ENCODE measurements at places on chromosomes 7 and 10.

DNA sequence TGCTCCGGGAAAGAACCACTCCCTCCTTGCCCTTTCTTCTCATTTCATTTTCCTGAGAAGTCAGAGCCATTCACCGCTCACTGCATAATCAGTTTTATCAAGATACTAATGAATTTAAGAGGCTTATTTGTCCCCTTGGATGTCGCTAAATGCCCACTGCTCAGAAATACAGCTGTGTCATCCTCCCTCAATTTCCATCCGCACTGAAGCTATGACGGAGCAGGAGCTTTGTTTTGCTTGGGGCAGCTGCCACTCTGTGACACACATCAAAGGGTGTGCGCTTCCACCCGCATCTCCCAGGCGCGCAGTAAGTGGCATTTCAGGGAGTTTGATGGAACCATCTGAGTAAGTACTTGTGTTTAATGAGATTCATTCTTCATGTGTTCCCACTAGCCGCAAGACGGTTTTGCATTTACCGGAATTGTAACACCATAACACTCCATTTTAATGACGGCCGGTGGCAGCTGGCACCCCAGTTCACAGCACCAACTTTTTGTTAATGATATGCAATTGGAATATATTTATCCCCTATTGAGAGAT is 103.8 kb upstream of the PARD3 start:
- H3K4me1 ChIP-seq, result no peaks in the 10 kb centered on the region
- no peak overlapping the region for H3K27ac ChIP-seq
- H3K36me3 ChIP-seq, result no peaks in the 10 kb centered on the region
- H3K4me3 ChIP-seq, result no peak overlapping the region

GRCh38 chr7:40279991-40280390 is 145.2 kb downstream of the SUGCT start:
- H3K27me3 ChIP-seq, result peaks cover 9% of the 10 kb centered on the region
- no peaks in the 10 kb centered on the region for H3K36me3 ChIP-seq
- ATAC-seq, result no peak
- no peaks in the 10 kb centered on the region for H3K4me1 ChIP-seq
- no peak overlapping the region for H3K4me3 ChIP-seq
- H3K27ac ChIP-seq, result no peak overlapping the region

- H3K4me3 ChIP-seq, result no peak overlapping the region
- peaks cover 41% of the 10 kb centered on the region for H3K36me3 ChIP-seq
- no peak overlapping the region for H3K27ac ChIP-seq
- H3K4me1 ChIP-seq, result no peaks in the 10 kb centered on the region
- no peaks in the 10 kb centered on the region for H3K27me3 ChIP-seq
- ATAC-seq, result no peak
These were observed 173.2 kb downstream of the TNS3 start for GRCh38 chr7:47408675-47409074.

DNA sequence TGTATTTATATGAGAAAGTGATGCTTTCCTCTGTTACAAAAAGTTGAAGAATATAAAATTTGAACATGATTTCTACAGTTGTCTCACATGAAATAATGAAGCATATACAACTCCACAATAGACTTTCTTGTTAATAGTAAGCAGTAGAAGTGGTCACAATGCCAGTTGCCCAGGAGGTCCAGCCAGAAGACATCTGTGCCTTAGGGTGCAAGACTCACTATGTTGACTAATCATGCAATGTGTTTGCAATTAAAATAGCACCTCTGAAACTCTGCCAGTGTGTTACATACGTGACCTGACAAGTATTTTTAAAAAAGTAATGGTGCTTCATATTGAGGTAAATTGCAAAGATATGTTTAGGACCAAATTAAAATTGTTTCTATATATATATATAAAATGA is 547.2 kb downstream of the ETV1 start:
- H3K27me3 ChIP-seq, result no peaks in the 10 kb centered on the region
- H3K4me1 ChIP-seq, result no peaks in the 10 kb centered on the region
- H3K27ac ChIP-seq, result no peak overlapping the region
- H3K36me3 ChIP-seq, result no peaks in the 10 kb centered on the region

DNA sequence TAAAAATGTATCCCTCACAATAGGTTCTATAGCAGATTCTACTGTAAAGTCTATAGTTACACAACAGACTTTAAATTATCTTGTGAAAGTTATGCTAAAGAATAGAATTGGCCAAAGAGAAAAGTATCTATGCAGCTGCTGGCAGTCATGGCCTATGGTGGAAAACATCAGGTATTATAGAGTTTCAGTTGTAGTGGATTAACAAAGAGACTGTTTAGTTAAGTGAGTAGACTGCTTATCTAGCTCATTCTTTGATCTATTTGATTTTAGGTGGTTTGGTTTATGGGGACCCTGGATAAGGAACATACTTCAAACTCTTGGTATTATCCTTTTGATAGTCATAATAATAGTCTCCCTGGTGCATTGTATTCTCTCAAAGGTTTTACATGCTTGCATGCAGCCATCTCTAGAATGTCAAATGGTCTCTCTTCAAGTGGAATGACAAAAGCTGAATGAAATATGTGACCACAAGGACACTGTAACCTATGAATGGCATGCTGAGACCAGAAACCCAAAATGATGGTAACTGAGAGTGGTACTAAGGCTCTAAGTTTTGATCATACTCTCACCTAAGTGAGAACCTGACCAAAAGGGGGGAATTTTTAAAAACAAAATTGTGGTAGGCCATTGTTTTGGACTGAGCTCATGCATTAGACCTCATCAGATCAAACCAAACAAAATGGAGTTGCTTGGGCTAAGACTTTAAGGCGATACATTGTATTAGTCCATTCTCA is 54.9 kb upstream of the NAMPT start:
- H3K4me3 ChIP-seq, result no peak overlapping the region
- H3K27ac ChIP-seq, result no peak overlapping the region
- H3K36me3 ChIP-seq, result peaks cover 7% of the 10 kb centered on the region
- H3K4me1 ChIP-seq, result peaks cover 2% of the 10 kb centered on the region

GRCh38 chr7:123460616-123461015 is 73.8 kb downstream of the IQUB start:
- no peaks in the 10 kb centered on the region for H3K27me3 ChIP-seq
- no peaks in the 10 kb centered on the region for H3K36me3 ChIP-seq
- no peak overlapping the region for H3K27ac ChIP-seq
- no peak overlapping the region for H3K4me3 ChIP-seq
- ATAC-seq, result no peak
- no peaks in the 10 kb centered on the region for H3K4me1 ChIP-seq

GRCh38 chr7:14868937-14869336 is 33.6 kb downstream of the DGKB start:
- no peak for ATAC-seq
- no peaks in the 10 kb centered on the region for H3K27me3 ChIP-seq
- no peak overlapping the region for H3K4me3 ChIP-seq
- no peak overlapping the region for H3K27ac ChIP-seq

DNA sequence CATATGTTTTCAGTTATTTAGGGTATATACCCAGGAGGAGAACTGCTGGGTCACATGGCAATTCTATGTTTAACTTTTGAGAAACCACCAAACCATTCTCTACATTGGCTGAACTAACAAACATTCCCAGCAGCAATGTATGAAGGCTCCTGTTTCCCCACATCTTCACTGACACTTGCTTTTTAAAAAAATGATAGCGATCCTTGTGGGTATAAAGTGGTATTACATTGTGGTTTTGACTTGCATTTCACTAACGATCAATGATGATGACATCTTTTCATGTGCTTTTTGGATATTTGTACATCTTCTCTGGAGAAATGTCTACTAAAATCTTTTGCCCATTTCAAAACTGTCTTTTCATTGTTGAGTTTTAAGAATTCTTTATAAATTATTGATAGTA is 51.2 kb upstream of the ANAPC16 start:
- H3K36me3 ChIP-seq, result peaks cover 34% of the 10 kb centered on the region
- H3K4me3 ChIP-seq, result no peak overlapping the region
- no peaks in the 10 kb centered on the region for H3K27me3 ChIP-seq
- no peak overlapping the region for H3K27ac ChIP-seq
- no peak for ATAC-seq
- H3K4me1 ChIP-seq, result peaks cover 5% of the 10 kb centered on the region

- H3K27me3 ChIP-seq, result peaks cover 55% of the 10 kb centered on the region
- H3K4me3 ChIP-seq, result peak overlapping the region; percentile 74
- H3K4me1 ChIP-seq, result peaks cover 37% of the 10 kb centered on the region
- H3K27ac ChIP-seq, result peak overlapping the region; percentile 52
- no peaks in the 10 kb centered on the region for H3K36me3 ChIP-seq
These were observed 98.8 kb downstream of the CHST15 start for GRCh38 chr10:123994417-123995081.

- ATAC-seq, result no peak
- no peak overlapping the region for H3K4me3 ChIP-seq
- no peak overlapping the region for H3K27ac ChIP-seq
- H3K36me3 ChIP-seq, result peaks cover 64% of the 10 kb centered on the region
- H3K27me3 ChIP-seq, result no peaks in the 10 kb centered on the region
- H3K4me1 ChIP-seq, result peaks cover 26% of the 10 kb centered on the region
These were observed 259.2 kb upstream of the FZD1 start for GRCh38 chr7:91005024-91005423.

- peaks cover 35% of the 10 kb centered on the region for H3K27me3 ChIP-seq
- no peak overlapping the region for H3K4me3 ChIP-seq
- H3K27ac ChIP-seq, result no peak overlapping the region
- peak; percentile 4 for ATAC-seq
- H3K4me1 ChIP-seq, result no peaks in the 10 kb centered on the region
These were observed 80.1 kb downstream of the GRID1 start for GRCh38 chr10:86286236-86287109.

GRCh38 chr7:16606704-16607103 is 38.9 kb downstream of the ANKMY2 start:
- no peaks in the 10 kb centered on the region for H3K27me3 ChIP-seq
- peaks cover 15% of the 10 kb centered on the region for H3K4me1 ChIP-seq
- no peak for ATAC-seq
- no peak overlapping the region for H3K4me3 ChIP-seq
- no peak overlapping the region for H3K27ac ChIP-seq
- H3K36me3 ChIP-seq, result peaks cover 43% of the 10 kb centered on the region

GRCh38 chr7:78379148-78379547 is 580.6 kb downstream of the PHTF2 start:
- no peak for ATAC-seq
- no peak overlapping the region for H3K4me3 ChIP-seq
- no peaks in the 10 kb centered on the region for H3K36me3 ChIP-seq
- H3K27ac ChIP-seq, result no peak overlapping the region

GRCh38 chr7:84157171-84157570 is 37.4 kb downstream of the SEMA3A start:
- no peak overlapping the region for H3K27ac ChIP-seq
- H3K36me3 ChIP-seq, result no peaks in the 10 kb centered on the region
- H3K27me3 ChIP-seq, result no peaks in the 10 kb centered on the region
- no peak overlapping the region for H3K4me3 ChIP-seq
- no peak for ATAC-seq

- no peak overlapping the region for H3K27ac ChIP-seq
- no peaks in the 10 kb centered on the region for H3K36me3 ChIP-seq
- no peak overlapping the region for H3K4me3 ChIP-seq
- no peak for ATAC-seq
- H3K27me3 ChIP-seq, result peaks cover 11% of the 10 kb centered on the region
- no peaks in the 10 kb centered on the region for H3K4me1 ChIP-seq
These were observed 141.8 kb downstream of the C7orf25 start for GRCh38 chr7:42770114-42770513.

DNA sequence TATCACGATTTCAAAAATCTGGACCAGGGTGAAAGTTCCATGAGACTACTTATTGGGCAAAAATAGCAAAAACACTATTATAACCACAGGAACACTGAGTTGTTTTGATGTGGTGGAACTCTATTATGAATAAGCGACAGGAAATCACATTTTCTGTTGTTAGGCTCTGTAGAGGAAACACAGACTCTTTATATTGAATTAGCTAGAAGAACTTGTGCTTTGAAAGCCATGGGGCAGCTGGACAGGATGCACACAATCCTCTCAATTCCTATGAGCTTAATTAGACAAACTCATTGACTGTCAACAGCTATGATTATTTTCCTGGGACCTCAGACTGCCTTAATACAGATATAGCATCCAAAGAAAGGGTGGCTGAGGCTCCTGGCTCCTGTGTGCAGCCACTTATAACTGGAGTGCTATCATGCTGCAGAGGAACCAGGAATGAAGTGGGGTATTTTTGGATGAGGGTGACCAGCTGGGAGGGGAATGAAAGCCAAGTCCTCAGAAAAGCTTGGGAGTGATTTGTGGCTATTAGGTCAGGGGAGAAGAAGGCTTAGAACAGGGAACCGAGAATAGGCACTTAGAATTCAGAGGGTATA is 657.3 kb downstream of the TYW1 start:
- H3K36me3 ChIP-seq, result no peaks in the 10 kb centered on the region
- ATAC-seq, result no peak
- H3K4me3 ChIP-seq, result no peak overlapping the region

DNA sequence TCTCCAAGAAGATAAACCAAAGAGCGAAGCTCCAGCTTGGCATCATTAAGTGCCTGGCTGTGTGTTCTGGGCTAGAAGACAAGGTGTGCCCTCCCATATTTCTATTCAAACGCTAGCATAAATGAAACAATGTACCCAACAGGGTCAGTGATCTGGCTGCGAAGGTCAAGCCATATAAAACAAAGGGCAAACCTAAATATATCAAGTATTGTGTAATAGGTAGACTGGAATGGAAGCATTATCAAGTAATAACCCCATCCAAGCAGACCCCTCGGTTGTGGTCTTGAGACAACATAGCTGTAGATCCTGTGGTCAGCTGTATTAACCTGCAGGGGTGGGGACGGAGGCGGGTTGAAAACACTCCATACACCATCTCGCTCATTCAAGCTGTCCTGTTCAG is 31.6 kb upstream of the TNKS2 start:
- H3K36me3 ChIP-seq, result no peaks in the 10 kb centered on the region
- H3K4me1 ChIP-seq, result no peaks in the 10 kb centered on the region
- no peak overlapping the region for H3K4me3 ChIP-seq
- ATAC-seq, result no peak

DNA sequence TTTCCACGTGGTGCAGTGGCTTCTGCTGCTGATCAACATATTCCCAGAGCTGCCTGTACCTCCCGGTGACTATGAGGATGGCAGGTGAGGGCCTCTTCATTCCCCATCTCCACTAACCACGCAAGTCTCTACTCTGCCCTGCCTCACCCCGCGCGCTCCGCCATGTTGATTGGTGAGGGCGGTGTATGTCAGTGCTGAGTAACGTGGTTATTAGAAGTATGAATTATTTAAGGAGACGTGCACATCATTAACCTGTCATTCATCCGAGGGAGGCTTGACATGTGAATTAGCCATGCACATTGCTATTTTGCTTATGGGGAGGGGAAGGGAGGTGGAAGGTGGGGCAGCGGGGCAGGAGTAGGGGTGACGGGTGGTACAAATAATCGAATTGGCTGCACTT is 138.6 kb downstream of the SORCS3 start:
- H3K27ac ChIP-seq, result no peak overlapping the region
- no peaks in the 10 kb centered on the region for H3K36me3 ChIP-seq
- no peaks in the 10 kb centered on the region for H3K27me3 ChIP-seq
- no peak for ATAC-seq
- no peak overlapping the region for H3K4me3 ChIP-seq
- H3K4me1 ChIP-seq, result no peaks in the 10 kb centered on the region

- peaks cover 12% of the 10 kb centered on the region for H3K4me1 ChIP-seq
- no peak for ATAC-seq
- H3K27ac ChIP-seq, result no peak overlapping the region
- H3K27me3 ChIP-seq, result peaks cover 1% of the 10 kb centered on the region
- no peak overlapping the region for H3K4me3 ChIP-seq
These were observed 141.6 kb downstream of the GPR85 start for GRCh38 chr7:112945046-112945445.

Data from stimulated activated memory B cell treated with anti-CD40 and anti-IgM and Interleukin-4, amounts not matched to agents 10 μg/mL and 1 μg/mL and 100 μg/mL, for 72 hours (primary cell).